ENCODE measurements at places on chromosomes 1 and 21.
A peak's percentile ranks its signal among the peaks of the same experiment; 100 is the strongest.

DNA sequence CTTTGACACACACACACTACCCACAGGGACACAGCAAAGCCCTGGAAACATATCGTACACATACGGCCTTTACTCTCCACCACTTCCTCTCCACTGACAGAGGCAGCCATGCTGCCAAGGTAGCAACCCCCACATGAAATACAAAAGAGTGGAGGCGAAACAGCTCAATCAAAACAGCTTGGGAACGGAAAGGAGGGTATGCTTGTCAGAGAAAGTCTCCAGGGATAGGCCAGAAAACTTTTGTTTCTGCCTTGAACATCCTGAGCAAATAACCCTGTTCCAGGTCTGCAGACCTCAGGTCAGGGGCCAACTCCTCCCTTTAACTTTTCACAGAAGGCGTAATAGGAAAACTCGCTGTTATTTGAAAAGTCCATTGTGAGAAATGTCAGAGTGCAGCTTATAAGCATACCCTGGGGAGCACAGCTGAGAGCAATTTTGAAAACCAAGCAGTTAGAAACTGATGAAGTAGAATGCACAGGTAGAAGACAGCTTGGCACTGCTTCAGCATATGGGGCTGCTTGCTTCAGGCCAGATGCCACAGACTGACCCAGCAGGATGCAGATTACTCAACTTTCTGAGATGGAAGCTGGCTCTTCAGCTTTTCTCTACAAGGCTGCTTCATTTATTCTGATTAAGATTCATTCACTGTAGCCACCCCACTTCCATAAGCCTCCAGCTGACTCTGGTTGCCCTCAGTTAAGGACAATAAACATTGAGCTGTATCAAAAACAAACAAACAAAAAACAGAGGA, 18.0 kb downstream of the KIAA0319L start:
- no peak for DNase-seq

DNA sequence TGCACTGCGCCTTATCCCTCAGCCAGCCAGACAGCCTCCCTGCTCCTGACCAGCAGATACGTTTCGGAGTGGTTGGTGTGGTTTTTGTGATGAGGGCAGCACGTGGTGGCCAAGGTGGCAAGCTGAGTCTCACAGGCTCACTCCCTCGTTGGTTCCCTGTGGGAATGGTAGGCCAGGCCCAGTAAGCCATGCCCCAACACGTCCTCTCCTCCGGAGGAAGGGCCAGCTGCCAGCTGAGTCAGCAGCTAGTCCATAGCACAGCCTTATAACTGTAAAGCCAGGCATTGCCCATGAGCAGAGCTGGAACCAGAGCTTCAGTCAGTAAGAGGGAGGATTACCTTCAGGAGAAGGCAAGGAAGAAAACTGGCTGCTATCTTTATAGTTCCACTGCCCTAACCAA, 29.5 kb downstream of the SZRD1 start:
- DNase-seq = no peak

DNA sequence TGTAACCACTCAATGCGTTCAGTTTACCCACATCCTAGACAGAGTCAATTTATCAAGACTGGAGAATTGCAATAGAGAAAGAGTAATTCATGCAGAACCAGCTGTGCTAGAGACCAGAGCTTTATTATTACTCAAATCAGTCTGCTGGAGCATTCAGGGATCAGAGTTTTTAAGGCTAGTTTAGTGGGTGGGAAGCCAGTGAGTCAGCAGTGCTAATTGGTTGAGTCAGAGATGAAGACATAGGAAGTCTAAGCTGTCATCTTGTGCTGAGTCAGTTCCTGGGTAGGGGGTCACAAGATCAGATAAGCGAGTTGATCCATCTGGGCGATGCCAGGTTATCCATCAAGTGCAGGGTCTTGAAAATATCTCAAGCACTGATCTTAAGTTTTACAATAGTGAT, 499.6 kb downstream of the MRPL39 start:
- no peak for DNase-seq

DNA sequence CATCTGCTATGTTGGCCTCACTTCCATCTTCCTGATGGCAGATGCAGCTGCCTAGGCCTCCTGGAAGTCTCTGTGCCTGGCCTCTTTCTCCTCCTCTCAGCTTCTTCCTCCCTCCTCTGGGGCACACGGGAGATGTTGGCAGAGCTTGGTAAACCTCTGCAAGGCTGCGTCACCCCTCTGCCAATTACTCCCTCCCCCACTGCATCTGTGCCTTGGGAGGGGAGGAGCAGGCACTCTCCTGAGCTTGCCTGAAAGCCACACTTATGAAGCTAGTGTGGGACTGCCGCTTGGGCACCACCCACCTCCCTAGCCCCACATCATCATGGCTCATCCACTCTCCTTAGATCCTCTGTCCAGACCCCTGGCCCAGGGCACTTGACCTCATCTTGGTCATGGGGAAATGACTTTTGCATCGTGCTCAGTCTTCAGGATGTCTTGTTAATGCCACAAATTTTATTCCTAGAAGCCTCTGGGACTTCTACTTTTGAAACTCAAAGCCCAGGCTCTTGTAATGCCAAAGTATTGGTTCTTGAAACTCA, 7.3 kb upstream of the TMEM51 start:
- no peak for DNase-seq

- no peak for DNase-seq
These were observed 24.0 kb downstream of the NGF start for GRCh38 chr1:115314092-115314491.

GRCh38 chr1:178490136-178490535, 6.6 kb downstream of the CLEC20A start:
- DNase-seq = no peak

DNA sequence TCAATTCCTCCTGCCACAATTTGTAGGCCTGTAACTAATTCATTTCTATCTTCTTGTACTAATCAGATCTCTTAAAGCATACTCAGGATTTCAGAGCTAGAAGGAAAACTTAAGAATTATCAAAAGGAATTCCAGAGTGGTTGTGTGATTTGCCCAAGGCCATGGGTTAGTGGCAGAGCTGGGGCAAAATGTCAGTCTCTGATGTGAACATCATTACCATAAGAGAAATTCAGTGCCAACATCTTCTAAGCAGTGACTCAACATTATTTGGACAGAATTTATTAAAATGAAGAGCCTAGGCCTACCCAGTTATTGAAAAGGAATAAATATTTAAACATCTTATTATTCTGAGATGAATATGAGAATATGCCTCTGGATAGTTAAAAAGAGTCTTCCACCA, 14.5 kb downstream of the ST6GALNAC5 start:
- no peak for DNase-seq

DNA sequence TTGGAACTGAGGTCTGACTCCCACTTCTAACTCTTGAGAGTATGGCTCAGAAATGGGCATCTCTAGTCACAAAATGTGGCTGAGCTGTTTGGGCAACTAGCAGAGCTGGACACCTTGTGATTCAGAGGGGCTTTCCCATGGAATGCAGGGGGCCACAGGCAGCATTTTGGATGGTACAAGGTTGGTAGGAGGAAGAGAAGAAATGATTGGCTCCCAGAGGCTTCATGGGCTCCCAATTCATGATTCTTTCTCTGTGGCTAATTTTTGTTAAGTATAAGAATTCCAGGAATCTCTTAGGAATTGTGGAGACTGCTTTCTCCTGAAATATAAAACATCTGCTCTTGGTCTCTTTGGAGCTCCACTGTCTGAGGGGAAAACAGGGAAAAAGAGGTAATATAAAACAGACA, 49.7 kb downstream of the PBX1 start:
- DNase-seq = no peak

GRCh38 chr1:24390924-24391782, 22.4 kb downstream of the STPG1 start:
- peak; percentile 18 for DNase-seq

GRCh38 chr1:218582646-218583045, 237.5 kb downstream of the TGFB2 start:
- DNase-seq = no peak

GRCh38 chr1:77850082-77850481, 38.3 kb upstream of the NEXN start:
- no peak for DNase-seq

GRCh38 chr1:46411010-46411405, 16.9 kb downstream of the FAAH start:
- no peak for DNase-seq

- no peak for DNase-seq
These were observed 63.4 kb upstream of the L1TD1 start for GRCh38 chr1:62131093-62131725.

- peak; percentile 93 for DNase-seq
These were observed 151.3 kb downstream of the ETS2 start for GRCh38 chr21:38956856-38957571.

GRCh38 chr1:114979278-114979891, 50.2 kb upstream of the TSHB start:
- DNase-seq = no peak

DNA sequence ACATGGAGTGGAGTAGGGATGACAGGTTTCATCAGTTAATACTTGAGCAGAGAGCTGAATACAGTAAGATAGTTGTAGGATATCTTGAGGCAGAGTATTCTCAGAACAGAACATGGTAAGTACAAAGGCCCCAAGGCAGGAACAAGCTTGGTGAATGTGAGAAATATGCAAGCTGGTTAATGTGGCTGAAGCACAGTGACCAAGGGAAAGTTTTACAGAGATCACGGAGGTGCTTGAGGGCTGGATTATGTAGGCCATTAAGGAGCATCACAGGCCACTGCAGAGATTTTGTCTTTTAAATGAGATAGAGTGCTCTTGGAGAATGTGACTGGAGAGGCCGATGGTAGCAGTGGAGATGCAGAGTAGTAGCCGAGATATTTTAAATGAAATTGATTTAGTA, 54.0 kb upstream of the BOLA1 start:
- DNase-seq = no peak

DNA sequence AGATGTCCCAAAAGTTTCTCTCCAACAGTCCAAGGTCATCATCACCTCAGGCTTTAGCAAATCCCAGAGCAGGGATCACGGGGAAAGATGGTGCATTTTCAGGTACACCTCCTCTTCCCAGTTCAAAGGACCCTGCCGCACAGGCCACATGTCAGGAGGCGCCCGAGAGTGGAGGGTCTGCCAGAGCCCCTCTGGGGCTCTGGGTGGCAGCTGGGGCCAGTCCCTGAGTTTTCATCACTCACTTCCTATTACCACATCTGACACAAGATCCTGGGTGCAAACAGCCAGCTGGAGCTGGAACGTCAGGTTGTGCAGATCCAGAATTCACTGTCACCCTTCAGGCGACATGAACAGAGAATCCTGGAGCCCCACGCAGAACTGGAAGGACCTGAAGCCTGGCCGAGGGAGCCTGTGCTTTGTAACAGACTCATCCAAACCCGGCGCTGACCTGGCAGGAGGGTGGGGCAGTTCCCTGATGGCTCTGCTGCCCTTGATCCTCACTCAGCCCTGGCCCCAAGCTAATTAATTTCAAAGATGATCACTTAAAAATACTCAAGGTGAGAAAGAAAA, 8.8 kb downstream of the TMEM63A start:
- DNase-seq = no peak

DNA sequence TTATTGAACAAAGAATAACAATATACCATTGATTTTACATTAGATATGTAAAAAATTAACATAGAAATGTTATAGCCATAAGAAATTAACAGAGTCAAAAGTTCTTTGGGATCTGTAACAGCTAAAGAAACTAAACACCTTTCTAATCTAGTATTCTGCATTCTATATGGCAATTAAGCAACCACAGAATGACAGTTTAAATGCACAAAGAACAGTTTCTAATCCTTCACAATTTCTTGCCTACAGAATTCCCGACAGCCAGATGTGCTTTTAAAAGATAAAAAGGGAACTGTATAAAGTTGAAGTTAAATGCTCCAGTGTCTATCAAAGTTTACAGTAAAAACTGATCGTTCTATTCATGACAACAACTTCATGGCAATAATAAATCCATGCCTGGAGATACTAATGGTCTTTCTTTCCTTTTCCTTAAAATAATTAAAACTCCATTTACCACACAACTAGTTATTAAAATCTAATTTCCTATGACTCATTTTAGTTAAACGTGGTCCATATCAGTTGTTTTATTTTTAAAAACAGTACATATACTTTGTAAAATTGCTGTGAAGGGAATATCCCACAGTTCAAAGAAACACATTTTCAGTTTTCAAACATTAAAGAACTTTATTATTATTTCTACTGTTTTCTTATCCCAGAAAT, 110.2 kb downstream of the EIF4G3 start:
- no peak for DNase-seq

- no peak for DNase-seq
These were observed 17.2 kb downstream of the PDZK1 start for GRCh38 chr1:145689922-145690321.

GRCh38 chr21:38533887-38534286, 35.6 kb upstream of the ERG start:
- peak; percentile 32 for DNase-seq

DNA sequence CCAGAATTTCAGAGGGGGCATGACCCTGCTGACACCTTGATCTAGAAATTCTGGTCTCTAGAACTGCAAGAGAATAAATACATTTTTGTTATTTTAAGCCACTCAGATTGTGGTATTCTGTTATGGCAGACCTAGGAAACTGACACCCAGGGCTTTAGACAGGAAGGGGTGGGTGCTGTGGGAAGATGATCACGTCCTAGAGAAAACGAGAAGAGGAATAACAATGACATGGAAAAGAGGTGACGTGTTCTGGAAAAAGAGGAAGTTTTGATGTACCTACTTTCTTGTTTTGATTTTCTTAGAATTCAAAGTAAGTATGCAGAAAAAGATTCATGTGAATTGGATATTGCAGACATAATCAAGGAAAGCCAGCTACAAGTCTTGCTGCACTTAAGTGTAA, 232.9 kb upstream of the RUNX1 start:
- no peak for DNase-seq

- DNase-seq = no peak
These were observed 100.1 kb upstream of the AKT3 start for GRCh38 chr1:243950166-243950565.

DNA sequence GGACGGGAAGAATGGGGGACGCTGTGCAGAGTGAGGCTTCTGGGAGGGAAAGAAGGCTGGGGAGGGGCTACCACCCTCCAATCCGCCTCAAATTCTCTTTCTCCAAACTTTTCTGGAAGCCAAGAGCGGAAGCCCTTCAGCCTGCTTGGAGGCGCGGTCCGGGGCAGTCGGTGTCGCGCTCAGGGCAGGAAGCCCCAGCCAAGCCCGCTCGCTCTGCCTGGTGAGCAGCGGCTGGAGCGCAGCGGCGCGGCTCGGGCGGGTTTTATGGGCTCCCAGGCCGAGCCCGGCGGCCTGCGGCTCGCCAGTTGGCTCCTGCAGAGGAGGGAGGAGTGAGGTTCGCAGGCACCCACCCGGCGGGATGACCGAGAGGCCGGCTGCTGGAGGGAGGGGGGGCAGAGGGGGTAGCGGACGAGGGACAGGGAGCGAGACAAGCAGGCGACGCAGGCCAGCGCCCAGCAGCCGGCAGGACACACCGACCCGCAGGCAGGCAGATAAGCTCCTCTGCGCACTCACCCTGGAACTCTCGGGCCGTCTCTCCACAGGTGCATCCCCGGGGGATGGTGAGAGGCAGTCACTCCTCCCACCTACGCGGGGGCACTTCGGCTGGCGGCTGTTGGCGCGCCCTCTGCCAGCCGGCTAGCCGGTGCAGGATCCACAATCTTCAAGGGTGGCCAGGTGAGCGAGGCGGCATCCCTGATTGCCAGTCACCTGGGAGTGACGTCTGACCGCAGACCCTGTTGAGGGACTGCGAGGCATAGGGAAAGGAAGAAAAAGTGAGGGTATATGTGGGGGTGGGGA, at the start of gene AVPR1B:
Gene AVPR1B, minus strand, starts transcription at position 238 of the 798 bp plus-strand sequence. CDS start 498 bp downstream, outside the sequence.
- peak; percentile 55 for DNase-seq

Data from NCI-H187 treated with DMSO at 0.1 percent for 48 hours (cell line).